Left ventricle myocardium inferior (tissue), 1 donor: ENCODE measurements at places on chromosomes 12 and 14. TPM values are rescaled to one million over a fixed set of nuclear protein-coding genes. Genes with fewer than 3 reads are reported as not detected.

GRCh38 chr12:123808167-123808566 is 46.1 kb downstream of the DNAH10 start:
- no peak for DNase-seq

DNA sequence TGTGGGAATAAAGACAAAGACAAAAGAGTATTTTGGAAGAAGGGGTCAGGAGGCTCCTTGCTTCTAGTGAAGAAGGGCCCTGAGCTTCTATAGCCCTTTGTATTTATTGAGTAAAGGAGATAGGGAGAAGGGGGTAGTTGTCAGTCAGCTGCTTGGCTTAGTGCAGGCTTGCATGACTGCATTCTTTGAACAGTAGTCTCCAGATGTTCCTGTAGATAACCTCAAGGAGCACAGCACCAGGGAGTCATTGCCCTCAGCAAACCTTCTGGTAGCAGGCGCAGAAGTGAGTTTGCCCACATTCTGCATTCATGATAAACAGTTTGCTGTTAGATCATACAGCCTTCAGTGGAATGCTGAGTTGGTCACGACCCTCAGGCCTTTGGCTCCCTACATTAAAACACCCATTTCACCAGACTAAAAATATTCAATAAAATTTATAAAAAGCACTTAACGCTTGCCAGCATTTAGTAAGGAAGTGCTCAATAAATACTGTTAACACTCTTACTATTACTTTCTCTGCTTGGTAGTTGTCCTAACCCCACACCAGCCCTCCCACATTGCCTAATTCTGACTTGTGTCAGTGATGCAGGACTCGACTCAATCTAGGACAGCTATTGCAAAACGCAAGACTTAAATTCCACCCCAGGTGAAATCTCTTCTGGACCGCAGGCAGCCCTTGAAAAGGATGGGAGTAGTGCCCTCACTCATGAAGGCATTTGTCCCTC is 3.0 kb upstream of the DHRS4 start:
- no peak for DNase-seq

- no peak for DNase-seq
Measured at GRCh38 chr12:31315044-31315715, 10.8 kb downstream of the SINHCAF start.

- DNase-seq: no peak
Measured at GRCh38 chr14:33280646-33281045, 342.0 kb downstream of the NPAS3 start.

DNA sequence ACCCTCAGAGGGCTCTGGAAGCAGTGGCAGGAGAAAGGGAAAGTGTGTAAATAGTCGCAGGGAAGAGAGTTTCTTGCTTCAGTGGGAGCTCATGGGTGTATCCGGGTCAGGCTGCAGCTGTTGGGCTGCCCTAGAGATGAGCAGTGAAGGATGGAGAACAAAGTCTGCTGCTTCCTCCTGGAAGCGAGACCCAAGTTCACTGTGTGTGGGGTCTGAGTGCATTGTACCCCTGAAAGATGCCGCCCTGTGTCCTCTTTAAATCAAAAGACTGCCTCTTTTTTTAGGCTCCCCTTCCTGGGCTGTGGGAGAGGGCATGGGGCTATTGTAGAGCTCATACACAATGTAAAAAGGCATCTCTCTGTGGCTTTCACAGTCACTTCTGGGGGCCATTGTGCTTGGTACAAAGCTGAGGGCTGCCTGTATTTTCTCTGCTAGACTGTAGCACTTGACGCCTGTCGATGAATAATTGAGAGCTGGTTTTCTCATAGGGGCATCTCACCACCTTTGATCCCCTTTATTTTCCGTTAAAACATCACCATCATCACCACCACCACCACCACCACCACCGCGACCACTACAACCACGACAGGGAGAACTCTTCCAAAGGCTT is 16.7 kb downstream of the CHST11 start:
- DNase-seq: no peak

GRCh38 chr12:130526813-130527212 is 189.1 kb downstream of the PIWIL1 start:
- no peak for DNase-seq

- no peak for DNase-seq
Measured at GRCh38 chr14:29102266-29102665, 335.7 kb downstream of the FOXG1 start.

DNA sequence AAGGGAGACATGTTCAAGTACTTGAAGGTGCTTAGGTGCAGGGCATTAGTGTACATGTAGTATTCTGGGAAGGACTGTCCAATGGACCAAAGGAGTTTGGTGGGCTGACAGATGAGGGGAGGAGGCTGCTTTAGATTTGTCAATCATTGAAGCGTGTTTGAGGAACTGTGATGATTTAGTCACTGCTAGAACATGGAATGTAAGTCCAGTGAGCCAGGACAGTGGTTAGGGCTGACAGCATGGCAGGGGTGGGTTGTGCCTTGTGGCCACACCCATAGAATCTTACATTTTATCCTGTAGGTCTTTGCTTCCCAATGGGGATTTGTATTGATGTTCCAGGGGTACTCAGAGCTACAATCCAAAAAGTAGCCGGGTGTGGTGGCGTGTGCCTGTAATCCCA is 24.6 kb downstream of the DIP2B start:
- no peak for DNase-seq

Gene TMEM132C
- 1.8 TPM for total RNA-seq

Gene ADAMTS20
- not detected for total RNA-seq

Gene OR4E2
- total RNA-seq: not detected

Gene SLC8B1
- 9.2 TPM for total RNA-seq
